ENCODE measurements at places on chromosomes 12 and 14. TPM values are rescaled to one million over a fixed set of nuclear protein-coding genes. Genes with fewer than 3 reads are reported as not detected.
A peak's percentile ranks its signal among the peaks of the same experiment; 100 is the strongest.

DNA sequence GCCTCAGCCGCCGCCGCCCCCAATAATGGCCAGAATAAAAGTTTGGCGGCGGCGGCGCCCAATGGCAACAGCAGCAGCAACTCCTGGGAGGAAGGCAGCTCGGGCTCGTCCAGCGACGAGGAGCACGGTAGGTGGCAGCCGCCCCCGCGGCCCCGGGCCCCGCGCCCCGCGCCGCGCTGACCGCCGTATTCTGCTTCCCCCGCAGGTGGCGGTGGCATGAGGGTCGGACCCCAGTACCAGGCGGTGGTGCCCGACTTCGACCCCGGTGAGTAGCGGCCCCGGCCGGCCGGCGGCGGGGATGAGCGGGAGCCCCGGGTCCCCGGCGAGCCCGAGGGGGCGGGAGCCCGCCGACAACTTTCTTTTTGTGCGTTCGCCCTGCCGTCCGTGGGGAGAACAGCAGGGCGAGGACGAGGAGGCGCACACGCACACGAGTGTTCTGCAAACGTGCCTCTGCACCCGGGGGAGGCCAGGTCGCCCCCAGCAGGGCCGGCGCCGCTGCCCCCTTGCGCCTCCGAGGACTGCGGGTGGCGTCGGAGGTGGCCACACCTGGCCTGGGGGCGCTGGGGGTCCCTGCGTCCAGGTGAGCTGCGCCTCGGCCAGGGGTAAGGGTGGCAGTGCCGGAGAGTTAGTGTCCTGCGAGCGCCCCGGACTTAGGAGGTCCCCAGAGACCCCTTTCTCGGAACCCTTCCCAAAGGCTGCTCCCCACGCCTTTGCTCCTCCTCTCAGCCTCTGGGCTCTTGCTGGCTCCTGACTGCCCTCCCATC lies 794 bp downstream of the RCOR1 start:
- DNase-seq = no peak
- H3K27me3 ChIP-seq = no peaks in the 10 kb centered on the region
- H3K27ac ChIP-seq = peak overlapping the region; percentile 32
- H3K4me3 ChIP-seq = peak overlapping the region; percentile 70

- no peak overlapping the region for H3K27ac ChIP-seq
- DNase-seq = no peak
- no peak overlapping the region for H3K4me3 ChIP-seq
- no peaks in the 10 kb centered on the region for H3K4me1 ChIP-seq
Measured at GRCh38 chr14:22910916-22911315, 8.0 kb downstream of the RBM23 start.

Gene TAS2R10
- total RNA-seq = 0.23 TPM

GRCh38 chr14:74243051-74243450 lies 3.8 kb downstream of the VSX2 start:
- H3K27ac ChIP-seq = no peak overlapping the region
- DNase-seq = no peak
- H3K4me1 ChIP-seq = no peaks in the 10 kb centered on the region
- H3K4me3 ChIP-seq = no peak overlapping the region
- no peaks in the 10 kb centered on the region for H3K36me3 ChIP-seq
- peaks cover 15% of the 10 kb centered on the region for H3K27me3 ChIP-seq

- H3K4me3 ChIP-seq = peak overlapping the region; percentile 79
- peaks cover 12% of the 10 kb centered on the region for H3K4me1 ChIP-seq
- no peaks in the 10 kb centered on the region for H3K27me3 ChIP-seq
Measured at GRCh38 chr12:49188201-49188915, 522 bp downstream of the TUBA1A start.

DNA sequence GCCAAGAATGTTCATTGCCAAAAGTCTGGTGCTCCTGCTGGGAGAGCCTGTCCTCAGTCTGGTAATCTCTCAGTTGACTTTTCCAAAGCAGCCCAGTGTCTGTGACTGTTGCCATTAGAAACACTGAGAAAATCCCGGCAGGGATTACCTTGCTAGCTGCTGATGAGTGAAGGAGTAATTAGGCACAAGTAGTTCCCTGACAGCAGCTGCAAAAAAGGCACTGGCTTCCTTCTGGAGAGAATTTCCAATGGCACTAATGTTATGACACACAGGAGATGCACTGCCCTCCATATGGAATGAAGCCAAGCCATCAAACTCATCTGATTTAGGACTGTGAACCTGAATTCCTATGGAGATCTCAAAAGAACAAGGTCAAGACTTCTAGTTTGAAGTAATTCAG lies 1321.2 kb upstream of the SEL1L start:
- no peaks in the 10 kb centered on the region for H3K36me3 ChIP-seq
- H3K27me3 ChIP-seq = no peaks in the 10 kb centered on the region
- no peak overlapping the region for H3K4me3 ChIP-seq
- no peaks in the 10 kb centered on the region for H3K4me1 ChIP-seq
- DNase-seq = no peak
- H3K27ac ChIP-seq = no peak overlapping the region

- H3K4me3 ChIP-seq = no peak overlapping the region
- H3K27me3 ChIP-seq = no peaks in the 10 kb centered on the region
- H3K36me3 ChIP-seq = no peaks in the 10 kb centered on the region
- H3K4me1 ChIP-seq = no peaks in the 10 kb centered on the region
- DNase-seq = no peak
Measured at GRCh38 chr14:70181276-70181675, 7.5 kb downstream of the SLC8A3 start.

Gene MYF6
- total RNA-seq = not detected

DNA sequence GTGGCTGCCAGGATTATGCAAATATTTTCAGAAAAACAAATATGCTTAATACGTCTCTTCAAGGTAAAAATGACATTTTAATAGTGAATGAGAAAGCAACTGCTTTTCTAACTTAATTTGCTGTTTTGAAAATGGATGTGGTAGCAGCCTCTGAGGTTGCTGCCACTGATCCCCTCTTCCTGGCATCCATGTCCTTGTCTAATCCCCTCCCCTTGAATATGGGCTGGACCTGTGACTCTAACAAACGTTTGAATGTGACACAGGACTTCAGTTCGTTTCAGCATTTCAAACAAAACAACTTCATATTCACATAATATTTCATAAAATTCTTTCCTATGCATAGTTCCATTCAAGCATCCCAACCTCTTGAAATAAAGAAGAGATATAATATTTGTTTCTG lies 64.2 kb upstream of the SLC38A2 start:
- peak overlapping the region; percentile 90 for H3K27ac ChIP-seq
- H3K36me3 ChIP-seq = no peaks in the 10 kb centered on the region
- no peak for DNase-seq
- H3K27me3 ChIP-seq = no peaks in the 10 kb centered on the region
